ENCODE measurements at places on chromosomes 4 and X. TPM values are rescaled to one million over a fixed set of nuclear protein-coding genes. Genes with fewer than 3 reads are reported as not detected.
A peak's percentile ranks its signal among the peaks of the same experiment; 100 is the strongest.

DNA sequence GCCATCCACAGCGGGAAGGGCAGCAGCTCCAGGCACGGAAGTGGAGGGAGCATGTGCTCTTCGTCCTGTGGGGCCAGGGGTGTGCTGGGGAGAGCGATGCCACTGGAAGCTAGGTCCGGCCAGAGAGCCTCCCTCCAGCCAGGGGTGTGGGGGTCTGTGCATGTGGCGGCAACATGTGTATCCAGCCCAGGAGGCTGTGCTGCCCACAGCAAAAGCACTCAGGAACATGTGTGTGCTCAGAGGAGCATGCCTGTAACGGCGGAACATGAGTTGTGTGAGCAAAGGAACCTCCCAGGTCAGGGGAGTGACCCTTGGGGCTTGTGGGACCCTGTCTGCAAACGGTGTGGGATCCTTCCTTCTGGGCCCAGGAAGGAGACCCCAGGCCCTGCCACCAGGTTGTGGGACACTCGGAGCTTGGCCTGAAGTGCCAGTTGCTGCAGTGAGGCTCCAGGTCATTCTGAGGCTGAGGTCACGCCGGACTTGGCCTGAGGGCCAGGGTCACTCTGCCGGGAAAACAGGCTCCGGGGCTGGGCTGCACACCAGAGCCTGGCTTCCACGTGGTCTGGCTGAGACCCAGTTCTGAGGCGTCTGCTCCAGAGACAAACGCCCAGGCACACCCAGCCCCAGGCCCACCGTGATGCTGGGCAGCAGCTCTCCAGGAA is 37.2 kb downstream of the CPLX1 start:
- no peak for DNase-seq

DNA sequence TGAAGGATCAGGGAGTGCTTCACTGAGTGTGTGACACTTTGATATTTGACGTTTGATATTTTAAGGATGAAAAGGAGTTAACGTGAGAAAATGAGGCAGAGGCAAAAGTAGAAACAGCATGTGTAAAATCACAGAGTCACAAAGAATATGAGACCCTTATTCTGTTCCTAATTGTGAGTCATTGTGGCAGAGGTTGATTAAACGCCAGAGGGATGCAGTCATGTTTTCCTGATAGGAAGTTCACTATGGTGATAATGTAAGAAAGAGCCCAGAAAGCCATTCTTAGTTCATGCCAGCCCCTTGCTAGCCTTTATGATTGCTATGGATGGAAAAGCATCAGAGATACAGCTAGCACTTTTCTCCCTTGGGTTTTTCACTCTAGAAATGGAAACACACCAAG is 33.5 kb upstream of the IGSF1 start:
- DNase-seq = no peak

- DNase-seq = peak; percentile 52
Measured at GRCh38 chr4:23888421-23889319, 1.2 kb downstream of the PPARGC1A start.

DNA sequence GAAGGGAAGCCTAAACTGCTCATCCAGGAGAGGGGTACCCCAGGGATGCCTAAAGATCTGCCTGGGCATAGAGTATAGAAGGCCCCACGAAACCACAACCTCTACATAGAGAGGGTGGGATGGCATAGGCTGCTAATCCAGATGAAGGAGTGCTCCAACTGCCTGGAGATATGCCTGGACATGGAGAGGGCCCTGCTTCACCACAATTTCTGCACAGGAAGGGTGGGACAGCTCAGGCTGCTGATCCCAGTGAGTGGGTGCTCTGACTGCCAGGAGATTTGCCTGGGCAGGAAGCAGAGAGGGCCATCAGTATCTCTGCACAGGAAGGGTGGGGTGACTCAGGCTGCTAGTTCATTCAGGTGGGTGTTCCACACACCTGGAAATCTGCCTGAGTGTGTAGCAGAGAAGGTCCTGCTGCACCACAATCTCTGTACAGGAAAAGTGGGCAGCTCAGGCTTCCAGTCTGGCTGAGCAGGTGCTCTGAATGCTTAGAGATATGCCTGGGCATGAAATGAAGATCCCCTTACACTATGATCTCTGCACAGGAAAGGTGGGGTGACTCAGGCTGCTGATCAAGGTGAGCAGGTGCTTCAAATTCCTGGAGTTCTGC is 61.1 kb downstream of the ZNF518B start:
- DNase-seq = no peak

- DNase-seq = no peak
Measured at GRCh38 chrX:119094819-119095218, 22.0 kb downstream of the CT47C1 start.

The CASK gene
- 21.9 TPM for total RNA-seq

GRCh38 chr4:144421839-144422565 is 224.0 kb upstream of the HHIP start:
- no peak for DNase-seq

GRCh38 chr4:32161392-32161791 is 1441.2 kb downstream of the PCDH7 start:
- DNase-seq = peak; percentile 48

The EDNRA gene
- 6.5 TPM for total RNA-seq

GRCh38 chr4:153676486-153676885 is 7.6 kb upstream of the TLR2 start:
- peak; percentile 12 for DNase-seq

The UGT2B15 gene
- not detected for total RNA-seq

The MEPE gene
- not detected for total RNA-seq

- no peak for DNase-seq
Measured at GRCh38 chr4:152935143-152935542, 980 bp upstream of the FHDC1 start.

- no peak for DNase-seq
Measured at GRCh38 chr4:42906341-42906740, 13.8 kb downstream of the GRXCR1 start.

DNA sequence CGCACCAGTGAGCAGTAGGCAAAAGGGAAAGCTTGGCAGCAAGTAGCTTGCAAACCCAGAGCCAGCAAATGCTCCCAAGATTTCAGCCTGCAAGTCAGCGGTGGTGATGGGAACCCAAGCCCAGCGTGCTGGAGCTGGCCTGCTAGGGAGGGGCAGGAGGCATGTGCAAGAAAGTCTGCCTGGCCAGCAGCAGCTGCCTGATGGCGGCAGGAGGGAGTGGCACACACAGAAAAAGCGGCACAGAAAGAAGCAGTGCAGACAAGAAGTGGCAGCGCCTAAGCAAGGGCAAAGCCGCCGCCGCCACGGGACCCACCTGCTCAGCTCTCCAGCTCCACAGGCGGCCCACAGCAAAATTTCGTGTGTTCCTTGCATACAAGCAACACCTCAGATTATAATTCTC is 1206.5 kb upstream of the PABPC4L start:
- no peak for DNase-seq

DNA sequence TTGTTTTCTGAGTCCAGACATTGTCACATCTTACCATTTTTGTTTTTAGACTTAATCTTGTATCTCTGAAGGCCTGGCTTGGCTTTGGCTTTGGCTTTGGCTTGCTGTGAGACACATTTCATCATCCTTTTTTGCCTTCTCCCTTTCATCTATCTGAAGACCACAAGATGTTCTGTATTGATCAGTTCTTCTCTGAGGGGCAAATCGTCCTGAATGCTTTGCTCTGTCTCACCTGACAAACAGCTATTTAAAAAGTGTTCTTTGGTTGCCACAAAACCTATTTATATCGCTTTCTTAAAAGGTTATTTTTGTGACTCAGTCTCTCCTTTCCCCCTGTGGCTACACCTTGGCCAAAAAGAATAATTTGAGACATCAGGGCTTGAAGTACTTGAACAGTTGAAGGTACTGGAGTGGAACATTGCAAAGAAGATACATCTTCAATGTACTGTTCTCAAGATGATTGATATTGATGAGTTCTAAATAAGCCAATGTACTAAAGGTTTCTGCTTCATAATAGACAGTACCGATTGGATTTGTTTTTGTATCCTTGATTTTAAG is 80.7 kb downstream of the ALG13 start:
- DNase-seq = no peak

GRCh38 chrX:74272230-74272629 is 31.8 kb upstream of the ZCCHC13 start:
- DNase-seq = no peak

DNA sequence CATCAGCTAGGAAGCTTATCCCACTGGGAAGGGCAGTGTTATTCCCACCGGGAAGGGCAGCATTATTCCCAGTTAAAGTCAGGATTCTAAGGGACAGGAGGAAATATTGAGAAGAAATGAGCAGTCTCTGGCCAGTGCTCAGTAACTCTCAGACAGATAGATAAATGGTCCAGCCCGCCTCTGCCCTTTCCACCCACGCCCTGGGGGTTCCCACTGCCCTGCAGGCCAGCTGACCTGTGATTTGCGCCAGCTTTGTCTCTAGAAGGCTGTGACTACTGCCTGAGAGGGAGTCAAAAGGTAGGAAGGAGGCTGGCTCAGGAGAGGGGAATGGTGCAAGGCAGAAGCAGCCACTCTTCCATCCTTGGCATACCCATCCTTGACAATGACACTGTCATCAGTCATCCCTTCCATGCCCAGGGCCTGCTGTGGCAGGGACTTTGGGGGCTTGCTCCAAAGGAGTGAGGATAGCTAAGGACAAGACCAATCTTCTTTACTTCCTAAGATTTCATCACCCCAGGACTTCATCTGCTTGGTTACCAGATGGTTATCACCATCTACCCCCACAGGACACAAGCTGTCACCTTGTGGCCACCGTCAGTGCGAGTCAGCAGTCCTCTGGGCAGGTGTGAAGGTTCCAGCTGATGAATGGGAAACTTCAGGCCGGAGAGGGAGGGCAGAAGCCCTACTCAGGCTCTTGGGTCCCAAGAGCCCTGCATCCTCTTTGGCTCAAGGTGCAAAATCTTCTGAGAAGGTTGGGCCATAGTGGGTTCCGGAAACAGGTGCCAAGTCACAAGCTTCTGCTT is 49.5 kb downstream of the SEPSECS start:
- DNase-seq = no peak

The CSAG2 gene
- total RNA-seq = not detected

GRCh38 chr4:58543465-58543864 is 1433.3 kb upstream of the IGFBP7 start:
- no peak for DNase-seq

GRCh38 chr4:6918338-6918737 is 8.7 kb downstream of the TBC1D14 start:
- DNase-seq = no peak

DNA sequence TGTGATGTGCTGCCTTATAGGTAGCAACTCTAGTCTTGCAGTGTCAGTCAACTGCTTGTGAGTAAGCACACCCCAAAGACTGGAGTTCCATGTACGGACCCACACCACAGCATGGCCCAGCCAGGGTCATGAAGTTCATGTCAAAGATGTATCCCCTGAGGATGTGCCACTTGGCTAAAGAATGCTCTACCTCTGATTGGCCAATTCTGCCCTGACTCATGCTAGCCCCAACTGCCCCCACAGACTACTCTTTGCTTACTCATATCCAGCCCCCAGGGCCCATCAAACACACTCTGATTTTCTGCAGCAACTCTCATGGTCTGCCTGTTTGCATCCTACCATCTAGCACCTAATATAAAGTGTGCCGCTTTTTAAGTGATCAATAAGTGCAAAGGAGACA is 62.5 kb downstream of the CHRDL1 start:
- DNase-seq = peak; percentile 17

The PAGE2B gene
- not detected for total RNA-seq

DNA sequence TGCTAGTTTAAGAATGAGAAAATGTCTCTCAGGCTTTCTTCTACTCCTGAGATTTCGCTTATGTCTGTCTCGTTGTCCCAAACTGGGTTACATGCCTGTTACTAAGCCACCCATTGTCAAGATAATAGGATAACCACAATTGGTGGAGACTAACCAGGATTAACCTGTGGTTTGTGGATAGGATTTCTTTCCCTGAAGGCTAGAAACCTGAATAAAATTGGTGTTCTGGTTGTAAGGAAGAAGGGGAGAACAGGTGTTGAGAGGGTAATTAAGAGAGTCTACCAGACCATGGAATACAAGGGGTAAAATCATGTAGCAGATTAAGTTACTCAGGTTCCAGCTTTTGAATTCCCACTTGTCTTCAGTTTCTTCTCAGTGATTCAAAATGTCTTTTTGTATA is 225.4 kb downstream of the CPE start:
- DNase-seq = no peak

DNA sequence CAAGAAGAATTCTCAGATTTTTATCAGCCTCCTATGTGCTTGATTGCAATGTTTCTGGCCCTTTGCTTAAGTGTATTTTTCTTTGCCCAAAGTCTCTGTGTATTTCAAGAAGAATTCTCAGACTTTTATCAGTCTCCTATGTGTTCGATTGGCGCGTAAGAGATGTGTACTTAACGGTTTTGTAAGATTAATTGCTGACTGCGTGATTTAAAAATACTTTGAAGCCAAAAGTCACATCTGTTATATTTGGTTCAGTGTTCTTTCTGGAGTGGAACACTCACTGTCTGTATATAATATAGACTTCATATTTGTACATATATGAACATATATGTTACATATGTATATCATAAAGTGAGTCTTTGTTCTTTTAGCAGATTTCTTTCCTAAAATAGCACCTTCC is 11.4 kb downstream of the SCML1 start:
- DNase-seq = no peak

The HELT gene
- not detected for total RNA-seq

GRCh38 chr4:188781655-188782054 is 642.4 kb downstream of the TRIML1 start:
- peak; percentile 16 for DNase-seq

The KLB gene
- not detected for total RNA-seq

GRCh38 chr4:105569057-105569865 is 16.8 kb downstream of the ARHGEF38 start:
- no peak for DNase-seq

GRCh38 chr4:185931986-185932385 is 120.0 kb upstream of the SORBS2 start:
- DNase-seq = no peak

- DNase-seq = no peak
Measured at GRCh38 chr4:105116616-105117319, 29.9 kb upstream of the TET2 start.

The SSX2B gene
- not detected for total RNA-seq

The ZNF674 gene
- total RNA-seq = 6.4 TPM

DNA sequence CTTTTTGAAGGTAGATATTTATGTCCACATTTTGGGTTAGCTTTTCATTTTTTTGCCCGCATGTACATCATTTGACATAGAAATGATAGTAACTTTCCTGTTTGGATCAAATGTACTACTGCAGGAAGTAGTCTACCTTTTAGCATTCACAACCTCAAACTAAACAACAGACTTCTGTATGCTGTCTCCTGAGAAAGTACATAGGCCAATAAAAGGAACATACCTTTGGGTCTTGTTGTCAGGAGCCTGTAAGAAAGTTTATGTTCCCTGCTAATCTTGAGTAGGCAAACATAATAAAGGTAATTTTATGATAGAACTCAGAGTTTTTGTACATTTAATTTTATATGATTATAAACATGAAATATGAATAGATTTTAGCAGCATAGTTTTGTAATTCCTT is 54.2 kb downstream of the STAG2 start:
- no peak for DNase-seq

GRCh38 chr4:139728840-139729239 is 63.2 kb downstream of the MGST2 start:
- no peak for DNase-seq

The ADGRL3 gene
- total RNA-seq = 2.5 TPM

- DNase-seq = no peak
Measured at GRCh38 chr4:150572704-150573504, 9.0 kb upstream of the MAB21L2 start.

- no peak for DNase-seq
Measured at GRCh38 chrX:51694254-51694653, 11.6 kb upstream of the CENPVL2 start.

The SLC6A14 gene
- total RNA-seq = not detected

- DNase-seq = no peak
Measured at GRCh38 chrX:131217989-131218388, 71.1 kb downstream of the IGSF1 start.

The CPEB2 gene
- 10.6 TPM for total RNA-seq

The SPATA4 gene
- total RNA-seq = 0.28 TPM

The GUCY1A1 gene
- total RNA-seq = 0.54 TPM

All from IMR-90 (cell line).